Activated CD4-positive, alpha-beta T cell treated with anti-CD3 and anti-CD28 coated beads, Interleukin-2, amount 50 U/mL, for 1 hour (primary cell): ENCODE measurements at places on chromosomes 6 and 20.

- no peak for DNase-seq
Observed at GRCh38 chr6:147707524-147707923, 199.0 kb downstream of the SAMD5 start.

DNA sequence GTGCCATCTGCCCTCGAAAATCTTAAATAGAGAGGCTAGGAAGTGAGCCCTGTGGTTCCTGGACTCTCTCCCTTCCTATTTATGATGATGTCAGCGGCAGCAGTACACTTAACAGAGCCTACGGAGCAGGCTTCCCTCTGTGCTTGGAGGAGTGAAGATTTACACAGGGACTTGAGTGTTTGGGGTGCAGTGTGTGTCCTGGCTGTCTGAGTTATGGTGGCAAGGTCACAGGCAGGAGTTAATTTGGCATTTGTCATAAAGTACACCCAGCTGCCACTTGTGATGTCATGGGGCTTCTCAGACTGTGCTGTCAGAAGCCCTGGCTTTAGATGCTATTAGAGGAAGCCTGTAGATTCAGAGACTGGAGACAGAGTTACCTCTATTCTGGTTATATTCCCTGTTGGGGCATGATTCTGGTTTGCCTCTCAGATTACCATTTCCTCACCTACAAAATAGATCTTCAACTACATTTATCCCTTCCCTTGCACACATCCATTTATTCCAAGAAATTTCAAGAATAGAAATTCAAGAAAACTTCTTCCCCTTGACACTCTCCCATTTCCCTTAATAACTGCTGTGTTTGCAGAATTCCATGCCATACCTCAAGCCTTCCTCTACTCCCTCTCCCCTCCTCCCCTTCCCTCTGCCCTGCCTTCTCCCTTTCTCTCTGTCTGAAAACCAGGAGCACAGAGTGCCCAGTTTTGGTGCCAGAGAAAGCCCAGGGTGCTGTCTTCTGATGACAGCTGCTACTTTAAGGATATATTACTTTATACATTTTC is 72.1 kb downstream of the SLC24A3 start:
- DNase-seq: no peak

GRCh38 chr20:38222231-38222922 is 38.2 kb downstream of the KIAA1755 start:
- peak; percentile 51 for DNase-seq

- DNase-seq: no peak
Observed at GRCh38 chr20:35150846-35151579, 3.9 kb upstream of the EDEM2 start.

DNA sequence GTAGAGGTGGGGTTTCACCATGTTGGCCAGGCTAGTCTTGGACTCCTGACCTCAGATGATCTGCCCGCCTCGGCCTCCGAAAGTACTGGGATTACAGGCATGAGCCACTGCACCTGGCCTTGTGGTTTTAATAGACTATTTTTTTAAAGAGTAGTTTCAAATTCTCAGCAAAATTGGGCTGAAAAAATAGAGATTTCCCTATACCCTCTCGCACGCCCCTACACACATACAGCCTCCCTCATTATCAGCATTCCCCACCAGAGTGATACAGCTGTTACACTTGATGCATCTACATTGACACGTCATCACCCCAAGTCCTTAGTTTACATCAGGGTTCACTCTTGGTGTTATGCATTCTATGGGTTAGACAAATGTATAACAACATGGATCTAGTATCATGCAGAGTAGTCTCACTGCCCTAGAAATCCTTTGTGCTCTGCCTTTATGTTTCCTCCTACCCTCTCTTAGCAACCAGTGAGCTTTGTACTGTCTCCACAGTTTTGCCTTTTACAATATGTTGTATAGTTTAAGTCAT is 103.6 kb downstream of the CDYL start:
- no peak for DNase-seq

DNA sequence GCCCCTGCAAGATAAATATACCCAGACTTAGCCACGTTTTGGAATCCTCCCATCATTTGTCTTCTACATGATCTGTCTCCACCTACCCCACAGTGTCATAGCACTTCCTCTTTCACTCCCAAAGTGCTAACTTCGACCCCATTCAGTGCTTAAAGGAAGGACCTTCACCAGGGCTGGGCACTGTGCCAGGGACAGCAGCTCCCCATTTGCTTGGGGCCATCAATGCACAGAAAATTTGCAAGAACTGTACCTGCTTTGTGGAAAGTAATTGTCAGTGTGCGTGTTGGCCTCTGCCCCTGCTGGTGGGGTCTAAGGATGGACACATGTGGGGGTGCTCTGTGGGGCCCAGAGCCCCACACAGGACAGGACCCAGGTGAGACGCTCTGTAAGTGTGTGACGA is 5.2 kb upstream of the BPIFA2 start:
- DNase-seq: no peak

DNA sequence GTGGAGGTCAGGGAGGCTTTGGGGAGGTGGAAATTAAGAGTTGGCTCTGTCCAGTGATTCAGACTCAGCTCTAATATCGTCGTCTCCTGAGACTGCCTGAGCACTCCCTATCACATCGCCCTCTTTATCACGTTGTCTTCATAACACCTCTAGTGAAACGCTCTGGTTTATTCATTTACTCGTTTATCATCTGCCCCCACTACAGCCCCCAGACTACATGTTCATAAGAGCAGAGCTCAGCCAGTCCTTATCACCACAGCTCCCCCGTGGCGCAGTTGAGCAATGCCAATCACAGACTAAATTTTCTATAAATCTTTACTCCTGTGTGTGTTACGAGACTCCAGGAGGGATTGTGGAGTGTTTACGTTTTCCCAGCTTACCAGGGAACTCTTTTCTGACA is 316.2 kb downstream of the ADGRB3 start:
- DNase-seq: no peak

- DNase-seq: no peak
Observed at GRCh38 chr20:24289737-24290481, 179.5 kb upstream of the SYNDIG1 start.

DNA sequence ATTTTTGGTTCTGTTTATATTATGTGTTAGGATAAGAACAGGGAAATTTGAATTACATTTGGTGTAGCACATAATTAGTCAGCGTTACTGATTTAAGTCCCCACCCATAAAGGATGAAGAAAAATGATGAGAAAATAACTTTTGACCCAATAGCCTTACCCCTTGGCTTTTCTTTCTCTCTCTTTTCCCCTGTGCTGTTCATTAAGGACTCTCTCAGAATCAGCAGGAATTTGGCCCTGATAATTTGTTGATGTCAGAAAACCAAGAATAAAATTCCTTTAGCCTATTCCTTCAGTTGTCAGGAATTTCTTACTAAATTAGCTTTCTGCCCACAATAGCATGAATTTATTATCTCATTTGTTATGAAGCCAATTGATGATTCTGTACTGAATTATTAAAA is 18.5 kb downstream of the PLCB1 start:
- DNase-seq: no peak

GRCh38 chr20:909641-910040 is 6.5 kb downstream of the ANGPT4 start:
- no peak for DNase-seq

DNA sequence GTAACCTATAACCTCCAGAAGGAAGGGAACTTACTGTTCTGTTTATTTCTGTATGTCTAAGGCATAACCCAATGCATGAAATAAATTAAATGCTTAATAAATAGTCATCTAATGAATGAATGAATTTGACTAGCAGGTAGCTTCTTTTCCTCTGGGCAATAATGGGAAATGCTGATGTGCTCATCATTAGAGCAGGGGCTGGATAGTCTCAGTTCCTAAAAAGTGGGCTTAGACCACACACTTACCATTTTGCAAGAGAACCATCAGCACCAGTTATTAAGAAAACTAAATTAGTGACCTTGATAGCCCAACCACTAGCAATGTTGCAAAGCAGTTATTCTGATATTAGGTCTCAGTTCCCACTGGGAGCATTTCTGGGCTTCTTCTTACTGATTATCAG is 449.7 kb downstream of the CDC5L start:
- no peak for DNase-seq
